ENCODE measurements at places on chromosomes 2 and 18.
A peak's percentile ranks its signal among the peaks of the same experiment; 100 is the strongest.

GRCh38 chr2:37925063-37925897 lies at the start of gene RMDN2:
Gene RMDN2, plus strand, starts transcription at chr2:37925287. Its CDS starts 3,991 bp downstream, at chr2:37929278.
- peak; percentile 65 for DNase-seq

- no peak for DNase-seq
These were observed 167.1 kb upstream of the SIX2 start for GRCh38 chr2:45176390-45176789.

- no peak for DNase-seq
These were observed at the start of gene PXDN for GRCh38 chr2:1744446-1745170. Gene PXDN, minus strand, starts transcription at chr2:1744515. Its CDS starts 60 bp downstream, at chr2:1744455.

GRCh38 chr2:65015731-65016130 lies 26.5 kb downstream of the SLC1A4 start:
- DNase-seq = no peak

DNA sequence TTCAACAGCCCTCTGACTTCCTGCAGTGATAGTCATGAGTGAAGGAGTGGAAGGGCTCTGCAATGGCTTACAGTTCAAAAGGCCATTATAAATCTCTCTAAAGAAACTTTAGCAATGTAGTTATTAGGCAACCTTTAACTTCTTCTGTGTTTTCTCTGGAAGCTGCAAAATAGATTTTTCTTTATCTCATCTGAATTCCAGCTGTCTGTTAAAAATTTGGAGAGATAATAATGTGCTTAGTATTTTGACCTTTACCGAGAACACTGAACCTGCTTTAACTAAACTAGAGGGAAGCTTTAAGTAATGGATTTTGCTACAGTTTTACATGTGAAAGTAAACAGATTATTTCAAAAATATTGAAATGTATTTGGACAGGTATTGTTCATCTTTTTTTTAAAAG lies 847.9 kb downstream of the ERBB4 start:
- DNase-seq = no peak

- DNase-seq = no peak
These were observed 994.0 kb downstream of the TSN start for GRCh38 chr2:122749405-122749804.

- no peak for DNase-seq
These were observed 30.2 kb downstream of the ITSN2 start for GRCh38 chr2:24330161-24330560.

- DNase-seq = no peak
These were observed 49.0 kb upstream of the BIN1 start for GRCh38 chr2:127155947-127156346.

- no peak for DNase-seq
These were observed 586.5 kb upstream of the NXPH2 start for GRCh38 chr2:139366681-139367080.

GRCh38 chr2:50975546-50975945 lies 56.4 kb downstream of the NRXN1 start:
- no peak for DNase-seq

GRCh38 chr2:23793476-23793875 lies 133.4 kb downstream of the ATAD2B start:
- DNase-seq = no peak

DNA sequence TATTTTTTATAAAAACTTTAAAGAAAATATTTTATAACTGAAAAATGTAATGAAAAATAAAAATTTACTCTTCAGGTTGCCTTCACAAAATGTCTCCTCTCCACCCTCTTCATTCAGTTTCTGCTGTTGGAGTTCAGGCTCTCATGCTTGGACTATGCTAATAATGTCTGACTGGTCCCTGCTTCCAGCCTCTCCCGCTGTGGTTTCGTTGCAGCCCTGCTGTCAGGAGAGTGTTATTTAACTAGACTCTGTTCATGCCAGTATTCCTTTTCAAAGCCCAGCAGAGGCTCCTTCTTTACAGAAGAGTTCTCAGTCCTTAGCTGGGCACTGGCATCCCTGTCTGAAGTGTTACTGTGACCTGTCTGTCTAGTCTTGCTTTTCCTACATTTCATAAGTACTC lies 40.4 kb downstream of the CLIP4 start:
- peak; percentile 9 for DNase-seq

DNA sequence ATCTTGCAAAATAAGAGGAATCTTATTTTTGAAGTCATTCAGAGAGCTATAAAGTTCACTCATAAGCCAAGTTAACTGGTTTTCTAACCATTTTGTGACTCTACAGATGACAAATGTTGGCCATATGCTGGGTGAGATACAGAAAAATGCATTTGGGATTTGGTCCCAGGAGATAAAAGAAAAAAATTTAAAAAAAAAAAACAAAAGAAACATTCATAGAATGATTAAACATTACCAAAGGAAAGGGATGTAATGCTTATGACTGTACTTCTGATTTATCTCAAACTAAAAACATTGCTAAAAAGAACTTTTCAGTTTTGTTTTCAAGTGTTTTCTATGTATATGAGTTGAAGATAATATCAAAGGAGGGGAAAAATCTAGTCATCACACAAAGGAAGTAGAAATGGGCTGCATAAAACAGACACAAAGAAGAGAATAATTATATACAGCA lies 43.1 kb downstream of the PELI1 start:
- no peak for DNase-seq
